ENCODE measurements at places on chromosomes 7 and 10.

GRCh38 chr10:123139521-123140163 is 3.9 kb downstream of the HMX3 start:
- DNase-seq: no peak

DNA sequence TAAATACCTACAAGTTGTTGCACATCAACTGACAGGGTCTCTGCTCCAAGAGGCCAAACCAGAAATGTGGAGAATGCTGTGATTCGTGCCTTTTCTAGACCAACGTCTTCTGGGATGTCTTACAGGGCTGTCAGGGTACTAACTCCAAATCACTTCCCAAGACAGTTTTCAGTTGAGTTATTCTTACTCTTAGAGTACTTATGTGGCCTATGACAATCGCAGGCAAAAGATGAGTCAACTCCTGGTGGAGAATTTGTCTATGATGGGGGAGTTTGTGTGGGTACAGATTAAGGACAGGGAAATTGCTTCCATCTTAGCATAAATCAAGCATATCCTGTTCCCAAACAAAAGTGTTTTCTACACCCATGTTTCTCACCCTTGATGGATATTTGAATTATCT is 734.8 kb downstream of the TNS3 start:
- no peak for DNase-seq

GRCh38 chr7:882336-883035 is 6.1 kb downstream of the GET4 start:
- DNase-seq: no peak

- no peak for DNase-seq
These were observed 139.4 kb upstream of the AGR3 start for GRCh38 chr7:17021205-17021604.

GRCh38 chr10:63145782-63146181 is 12.7 kb downstream of the NRBF2 start:
- no peak for DNase-seq

DNA sequence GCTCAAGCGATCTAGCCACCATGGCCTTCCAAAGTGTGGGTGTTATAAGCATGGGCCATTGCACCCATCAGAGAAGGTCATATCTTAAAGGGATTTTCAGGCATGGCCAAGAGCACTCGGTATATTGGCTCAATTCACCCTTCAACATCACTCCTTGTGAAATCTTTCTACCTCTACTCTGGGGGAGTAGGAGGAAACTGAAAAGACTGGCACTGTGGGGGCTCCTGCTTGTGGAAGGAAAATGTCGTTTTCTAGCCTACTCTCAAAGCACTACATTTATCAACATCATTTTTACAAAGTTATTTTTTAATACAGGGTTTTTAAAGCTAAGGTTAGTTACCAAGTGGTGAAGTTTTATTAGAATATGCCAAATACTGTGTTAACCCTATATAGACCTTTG is 42.0 kb upstream of the CACNB2 start:
- no peak for DNase-seq

DNA sequence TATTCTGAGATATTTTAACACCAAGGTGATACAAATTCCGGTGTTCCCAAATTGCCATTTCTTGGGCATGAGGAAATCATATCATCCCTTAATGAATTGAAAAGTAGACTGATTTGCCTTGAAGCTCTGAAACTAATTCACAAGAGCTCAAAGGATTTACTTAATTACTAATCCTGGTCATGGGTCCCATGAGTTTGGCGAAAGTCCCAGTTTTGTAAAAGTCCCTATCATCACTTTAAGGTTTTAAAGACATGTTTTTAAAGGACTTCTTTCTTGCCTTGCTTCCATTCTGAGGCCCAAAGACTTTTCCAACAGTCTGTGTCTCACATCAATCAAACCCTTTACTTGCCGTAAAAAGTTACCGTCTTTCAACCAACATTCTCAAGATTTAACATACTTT is 377.9 kb downstream of the DNAJB9 start:
- DNase-seq: no peak

GRCh38 chr10:59752278-59752940 is 846 bp downstream of the MRLN start:
- no peak for DNase-seq
